Stimulated activated CD4-positive, alpha-beta T cell treated with anti-CD3 and anti-CD28 coated beads, TNF-alpha, amount 100 ng/mL, for 24 hours (primary cell): ENCODE measurements at places on chromosomes 5 and 9.

GRCh38 chr9:85067792-85068191, 398.3 kb downstream of the NTRK2 start:
- no peak for DNase-seq

GRCh38 chr5:167242701-167243100, 1048.7 kb upstream of the WWC1 start:
- DNase-seq, result no peak

GRCh38 chr9:137726764-137727163, 108.0 kb downstream of the EHMT1 start:
- DNase-seq, result no peak

DNA sequence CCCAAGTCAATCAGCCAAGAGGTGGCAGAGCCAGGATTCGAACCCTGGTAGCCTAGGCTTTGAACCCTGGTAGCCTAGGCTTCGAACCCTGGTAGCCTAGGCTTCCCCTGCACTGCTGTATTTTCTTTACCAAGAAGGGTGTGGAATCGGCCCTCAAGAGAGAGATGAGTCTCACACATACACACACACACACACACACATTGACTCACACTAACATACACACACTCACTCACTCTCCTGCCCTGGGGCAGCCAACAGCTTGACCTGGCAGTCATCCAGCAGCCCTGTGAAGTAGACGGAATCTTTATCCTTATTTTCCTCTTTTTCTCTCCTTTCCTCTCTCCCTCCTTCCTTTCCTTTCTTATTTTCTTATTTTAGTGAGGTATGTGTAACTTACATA, 55.4 kb upstream of the RPL26L1 start:
- no peak for DNase-seq

DNA sequence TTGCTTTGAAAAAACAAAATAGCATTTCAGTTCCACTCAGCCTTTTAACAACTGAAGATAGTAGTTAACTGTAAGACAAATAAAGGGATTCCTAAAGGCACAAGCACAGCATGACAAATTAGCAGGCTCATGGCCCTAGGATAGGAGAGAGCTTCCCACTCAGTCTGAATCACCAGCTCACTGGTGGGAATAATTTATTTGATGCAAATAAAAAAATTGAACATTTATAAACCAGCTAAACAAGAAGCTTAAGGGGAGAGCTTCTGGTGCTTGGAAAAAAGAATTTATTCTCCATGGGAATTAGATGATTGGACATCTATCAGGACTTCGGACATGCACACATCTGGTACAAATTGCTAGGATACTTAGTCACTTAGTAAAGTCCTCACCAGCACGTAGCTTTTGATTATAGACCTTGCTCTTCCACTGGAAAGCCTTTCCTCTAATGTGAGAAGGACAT, 294.1 kb upstream of the TNC start:
- DNase-seq, result no peak

GRCh38 chr9:27590651-27591050, 17.4 kb upstream of the C9orf72 start:
- DNase-seq, result no peak

DNA sequence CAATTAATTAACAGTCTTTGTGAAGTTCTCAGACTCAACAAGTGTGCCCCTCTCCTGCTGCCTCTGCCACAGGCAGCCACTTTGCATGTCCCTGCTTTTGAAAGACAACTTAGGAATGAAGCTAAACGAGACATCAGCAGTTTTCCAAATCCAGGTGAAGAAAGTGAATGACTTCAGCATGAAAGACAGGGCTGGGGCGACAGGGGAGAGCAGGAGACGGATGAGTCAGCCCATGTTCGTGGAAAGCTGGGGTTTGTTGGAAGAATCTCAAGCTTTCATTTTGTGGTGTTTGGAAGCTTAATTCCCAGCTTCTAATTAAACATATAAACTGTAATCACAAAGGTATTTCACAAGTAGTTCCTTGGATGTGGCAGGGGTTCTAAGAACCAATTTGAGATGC, 207.8 kb upstream of the MAP3K1 start:
- DNase-seq, result no peak

DNA sequence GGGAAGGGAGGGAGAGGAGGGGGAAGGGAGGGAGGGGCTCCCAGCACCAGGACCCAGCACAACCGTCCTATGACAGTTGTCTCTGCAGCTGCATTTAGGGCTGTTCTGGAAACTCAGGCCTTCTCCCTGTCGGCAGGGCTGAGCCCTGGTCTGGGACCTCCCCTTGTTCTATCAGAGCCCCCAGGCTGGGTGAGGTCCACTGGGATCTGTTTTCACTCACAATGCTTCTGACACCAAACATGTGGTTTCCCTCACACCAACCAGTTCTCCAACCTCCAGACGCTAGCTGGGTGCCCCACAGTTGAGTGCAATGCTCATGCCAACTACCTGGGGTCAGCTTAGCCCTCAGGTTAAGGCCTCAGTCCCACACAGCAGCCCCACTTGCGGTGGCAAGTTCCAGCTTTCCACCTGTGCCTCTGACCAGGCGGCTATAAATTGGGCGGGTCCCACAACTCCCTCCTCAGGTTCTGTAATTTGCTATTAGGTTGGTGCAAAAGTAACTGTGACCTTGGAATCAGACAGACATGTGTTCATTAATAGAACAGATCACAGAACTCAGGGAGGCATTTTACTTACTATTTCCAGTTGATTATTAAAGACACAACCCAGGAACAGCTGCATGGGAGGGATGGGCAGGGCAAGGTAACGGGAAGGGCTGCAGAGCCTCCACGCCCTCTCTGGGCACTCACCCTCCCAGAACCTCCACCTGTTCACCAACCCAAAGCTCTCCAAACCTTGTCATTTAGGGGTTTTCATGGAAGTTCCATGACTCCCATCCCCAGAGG, 13.5 kb downstream of the ADAMTS2 start:
- DNase-seq, result no peak

DNA sequence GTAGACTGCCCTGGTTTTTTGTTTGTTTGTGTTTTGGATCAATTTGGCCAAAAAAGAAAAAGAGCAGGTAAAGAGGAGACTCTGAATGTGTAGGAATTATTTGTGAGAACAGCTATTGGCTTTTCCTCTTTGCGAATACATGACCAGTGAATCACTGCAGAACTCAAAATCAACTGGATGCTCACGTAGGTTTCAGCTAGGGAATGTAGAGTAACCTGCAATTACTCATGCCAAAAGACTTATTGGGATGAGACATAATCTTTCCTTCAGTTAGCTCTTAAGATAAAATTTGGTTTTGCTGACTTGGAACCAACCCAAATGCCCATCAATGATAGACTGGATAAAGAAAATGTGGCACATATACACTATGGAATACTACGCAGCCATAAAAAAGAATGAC, 348.0 kb downstream of the NPR3 start:
- no peak for DNase-seq

DNA sequence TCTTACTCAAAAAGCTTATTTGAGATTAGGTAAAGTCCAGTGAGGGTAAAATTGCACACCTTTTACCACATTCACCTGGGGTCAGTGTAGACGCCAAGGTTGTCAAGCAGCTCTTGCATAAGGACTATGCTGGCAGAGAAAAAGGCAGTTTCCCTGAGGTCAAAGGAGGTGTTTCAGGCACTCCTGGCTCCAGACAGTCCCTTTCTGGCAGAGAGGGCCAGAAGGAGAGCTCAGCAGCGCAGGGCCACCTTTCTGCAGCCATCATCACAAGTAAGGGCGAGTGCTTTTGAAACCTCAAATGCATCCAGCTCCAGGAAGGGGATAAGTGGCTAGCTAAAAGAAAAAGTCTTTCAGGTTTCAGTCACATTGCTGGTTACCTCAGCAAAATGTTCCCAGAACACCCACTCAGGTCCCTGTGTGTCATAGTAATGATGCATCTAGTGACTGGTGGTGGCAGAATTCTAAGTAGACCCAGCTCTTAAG, 16.7 kb upstream of the IL13 start:
- DNase-seq, result no peak

GRCh38 chr9:22206833-22207232, 197.7 kb upstream of the CDKN2B start:
- no peak for DNase-seq

DNA sequence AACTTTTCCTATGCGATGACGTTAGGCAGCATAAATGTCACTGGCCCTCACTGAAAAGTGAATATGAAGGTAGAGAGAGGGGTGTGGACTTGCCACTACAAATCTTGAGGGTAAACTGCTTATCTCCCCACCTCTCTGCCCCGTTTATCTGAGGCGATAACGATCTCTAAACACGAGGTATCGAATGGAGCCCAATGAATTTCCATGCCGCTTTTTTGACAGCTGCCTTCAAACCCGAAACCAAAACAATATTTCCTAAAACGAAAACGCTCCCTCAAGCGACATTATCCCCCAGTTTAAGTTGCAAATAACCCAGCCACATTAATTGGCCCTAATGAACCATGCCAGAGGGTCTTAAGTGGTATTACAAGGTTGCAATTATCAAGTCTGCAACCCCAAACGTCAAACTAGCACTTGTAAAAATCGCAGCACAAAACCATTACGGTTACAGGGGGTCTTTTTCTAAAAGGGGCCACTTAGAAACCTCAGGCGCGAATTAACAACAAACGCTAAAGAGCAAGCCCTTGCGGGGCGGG, 1.4 kb downstream of the NR3C1 start:
- DNase-seq, result no peak

GRCh38 chr5:144815131-144815530, 644.5 kb downstream of the KCTD16 start:
- no peak for DNase-seq

GRCh38 chr5:50667653-50668595, 1.5 kb downstream of the PARP8 start:
- DNase-seq, result peak; percentile 77

DNA sequence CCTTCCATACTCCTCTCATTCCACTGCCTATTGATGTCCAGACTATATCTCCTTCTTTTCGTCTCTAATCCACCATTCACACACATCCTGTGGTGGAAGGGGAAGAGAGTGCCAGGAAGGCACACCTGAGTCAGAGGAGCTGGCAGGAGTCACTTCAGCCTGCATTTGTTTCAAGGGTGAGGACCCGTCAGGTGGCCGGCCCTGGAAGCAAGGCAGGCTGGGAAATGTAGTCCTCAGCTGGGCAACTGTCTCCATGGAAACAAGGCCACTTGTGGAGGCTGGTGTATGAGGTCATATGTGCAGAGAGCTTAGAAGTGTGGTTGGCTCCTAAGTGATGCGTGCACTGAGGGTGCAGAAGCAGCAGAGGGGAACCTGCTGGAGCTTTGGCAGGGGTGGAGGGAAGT, 278.4 kb downstream of the NSG2 start:
- no peak for DNase-seq

- DNase-seq, result no peak
Measured at GRCh38 chr5:147177125-147177840, 57.5 kb upstream of the STK32A start.

GRCh38 chr5:79605560-79605959, 6.7 kb upstream of the TENT2 start:
- DNase-seq, result no peak

DNA sequence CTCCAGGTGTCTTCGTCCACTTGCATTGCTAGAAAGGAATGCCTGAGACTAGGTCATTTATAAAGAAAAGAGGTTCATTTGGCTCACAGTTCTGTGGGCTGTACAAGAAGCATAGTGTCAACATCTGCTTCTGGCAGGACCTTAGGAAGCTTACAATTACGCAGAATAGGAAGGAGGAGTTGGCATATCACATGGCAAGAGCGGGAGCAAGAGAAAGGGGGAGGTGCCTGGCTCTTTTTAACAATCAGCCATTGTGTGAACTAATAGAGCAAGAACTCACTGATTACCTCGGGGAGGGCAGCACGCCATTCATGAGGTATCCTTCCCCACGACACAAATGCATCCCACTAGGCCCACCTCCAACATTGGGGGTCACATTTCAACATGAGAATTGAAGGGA, 134.4 kb upstream of the EFNA5 start:
- no peak for DNase-seq

DNA sequence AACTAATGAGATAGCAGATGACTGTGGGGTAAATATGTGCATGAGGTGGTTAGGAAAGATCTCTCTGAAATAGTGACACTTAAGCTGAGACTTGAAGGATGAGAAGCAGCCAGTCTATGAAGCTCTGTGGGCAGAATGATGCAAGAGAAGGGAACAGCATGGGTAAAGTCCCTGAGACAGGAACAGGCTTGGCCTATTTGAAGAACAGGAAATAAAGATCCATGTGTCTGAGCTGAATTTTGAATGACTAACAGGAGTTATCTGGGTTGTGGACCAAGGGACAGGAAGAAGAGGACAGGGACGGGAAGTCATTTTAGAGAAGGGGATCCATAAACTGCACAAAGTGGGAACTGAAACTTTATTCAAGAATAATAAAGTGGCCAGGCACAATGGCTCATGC, 25.6 kb upstream of the HMGCS1 start:
- no peak for DNase-seq

GRCh38 chr9:26296910-26297572, 595.6 kb downstream of the CAAP1 start:
- DNase-seq, result no peak

DNA sequence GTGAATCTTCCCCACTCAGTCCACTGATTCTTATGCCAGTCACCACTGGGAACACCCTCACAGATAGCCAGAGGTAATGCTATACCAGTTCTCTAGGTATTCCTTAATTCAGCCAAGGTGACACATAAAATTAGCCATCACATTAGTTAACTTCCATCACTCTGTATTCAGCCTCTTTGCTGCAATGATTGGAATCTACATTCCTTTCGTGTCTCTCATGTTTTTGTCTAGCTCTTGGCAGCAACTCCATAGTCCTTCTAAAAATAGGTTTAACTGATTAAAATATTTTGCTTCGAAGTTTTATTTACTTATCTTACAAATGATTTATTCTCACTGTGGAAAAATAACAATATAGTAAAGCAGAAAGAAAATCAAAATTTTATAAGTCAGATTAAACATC, 19.6 kb upstream of the RNF20 start:
- DNase-seq, result no peak

DNA sequence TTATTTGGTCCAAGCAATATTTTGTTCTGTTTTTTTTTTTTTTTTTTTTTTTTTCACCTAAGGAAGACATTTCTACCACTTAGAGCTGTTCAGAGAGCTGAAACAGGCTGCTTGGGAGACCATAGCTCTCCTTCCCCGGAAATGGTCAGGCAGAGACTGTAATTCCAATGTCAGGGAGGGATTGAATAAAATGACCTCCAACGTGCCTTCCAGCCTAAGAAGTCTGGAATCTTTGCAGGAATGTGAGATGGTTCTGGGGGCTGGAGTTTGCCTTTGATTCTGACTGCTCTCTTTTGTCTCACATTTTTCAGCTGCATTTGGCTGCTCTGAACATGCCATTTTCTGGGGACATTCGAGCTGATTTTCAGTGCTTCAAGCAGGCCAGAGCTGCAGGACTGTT, 38.3 kb upstream of the TGFBR1 start:
- DNase-seq, result no peak

- DNase-seq, result no peak
Measured at GRCh38 chr9:127112056-127112455, 10.4 kb downstream of the ANGPTL2 start.
